ENCODE measurements at places on chromosomes 1 and 21.

DNA sequence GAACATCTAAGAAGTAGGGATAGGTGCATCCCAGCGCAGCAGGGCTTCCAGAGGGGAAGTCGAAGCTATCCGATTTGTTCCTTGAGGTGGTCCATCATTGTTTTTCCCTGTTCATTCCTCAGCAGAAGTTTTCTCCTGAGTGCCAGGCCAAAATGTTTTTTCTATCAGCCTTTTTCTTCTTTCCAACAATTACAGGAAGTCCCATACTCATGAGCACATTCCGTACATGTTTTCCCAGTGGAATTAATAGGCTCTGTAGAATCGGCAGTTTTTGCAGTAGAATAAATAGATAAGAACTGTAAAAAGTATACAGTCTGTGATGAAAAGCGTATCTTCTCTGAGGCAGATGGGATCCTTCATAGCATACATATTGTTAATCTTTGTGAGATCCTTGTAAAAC, 24.8 kb downstream of the CD101 start:
- DNase-seq, result no peak

DNA sequence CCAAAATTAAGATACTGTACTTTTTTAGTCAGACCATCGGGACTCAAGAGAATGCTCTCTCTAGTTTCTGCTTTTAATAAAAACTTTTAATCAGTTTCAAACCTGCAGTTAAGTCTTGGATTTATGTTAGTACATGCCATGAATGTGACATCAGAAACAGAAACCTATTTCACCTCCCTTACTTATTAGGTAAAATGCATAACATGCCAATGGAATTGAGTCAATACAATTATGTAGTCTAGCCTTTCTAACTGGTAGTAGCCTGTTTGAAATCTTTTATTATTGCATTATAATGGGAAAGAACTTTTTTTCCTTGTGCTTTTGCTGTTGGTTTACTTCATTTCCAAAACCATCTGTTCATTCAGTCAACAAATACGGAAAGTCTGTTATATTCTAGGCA, 4.8 kb downstream of the PHACTR4 start:
- DNase-seq, result no peak

DNA sequence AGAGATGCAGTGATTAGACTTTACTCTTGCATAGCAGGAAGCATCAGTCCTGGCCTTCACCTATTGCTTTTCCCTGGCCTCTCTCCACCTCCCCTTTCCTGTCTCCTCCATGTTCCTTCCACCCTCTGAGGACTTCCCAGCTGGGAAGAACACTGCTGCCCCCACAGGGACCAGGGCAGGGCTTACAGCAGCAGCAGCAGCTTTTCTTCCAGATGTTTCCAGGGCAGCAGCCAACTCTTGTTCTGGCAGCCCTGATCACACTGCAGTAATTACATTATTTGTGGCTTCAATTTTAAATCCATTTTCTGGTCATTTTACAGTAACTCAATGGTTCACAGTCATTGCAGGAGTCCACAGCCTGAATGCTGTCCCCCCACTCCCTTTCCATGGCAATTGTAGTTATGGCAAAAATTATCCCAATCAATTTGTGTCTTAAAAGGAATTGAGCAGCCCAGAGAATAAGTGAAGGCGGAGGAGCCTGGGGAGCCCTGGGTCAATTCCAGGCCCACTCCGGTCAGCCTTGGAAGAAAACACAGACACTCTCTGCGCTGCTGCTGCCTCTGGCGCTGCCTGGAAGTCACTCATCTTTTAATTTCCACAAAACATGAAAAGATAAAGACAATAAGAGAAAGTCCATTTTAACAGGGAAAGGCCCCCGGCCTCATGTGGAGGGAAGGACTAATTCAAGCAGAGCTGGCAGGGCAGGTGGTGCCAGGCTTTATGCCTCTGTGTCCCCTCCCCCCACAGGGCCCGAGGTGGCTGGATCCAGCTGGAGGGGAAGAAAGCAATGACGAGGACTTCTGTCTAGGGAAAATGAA, 148.6 kb downstream of the GRIK3 start:
- no peak for DNase-seq

GRCh38 chr1:209618756-209619420, 33.3 kb downstream of the LAMB3 start:
- no peak for DNase-seq

DNA sequence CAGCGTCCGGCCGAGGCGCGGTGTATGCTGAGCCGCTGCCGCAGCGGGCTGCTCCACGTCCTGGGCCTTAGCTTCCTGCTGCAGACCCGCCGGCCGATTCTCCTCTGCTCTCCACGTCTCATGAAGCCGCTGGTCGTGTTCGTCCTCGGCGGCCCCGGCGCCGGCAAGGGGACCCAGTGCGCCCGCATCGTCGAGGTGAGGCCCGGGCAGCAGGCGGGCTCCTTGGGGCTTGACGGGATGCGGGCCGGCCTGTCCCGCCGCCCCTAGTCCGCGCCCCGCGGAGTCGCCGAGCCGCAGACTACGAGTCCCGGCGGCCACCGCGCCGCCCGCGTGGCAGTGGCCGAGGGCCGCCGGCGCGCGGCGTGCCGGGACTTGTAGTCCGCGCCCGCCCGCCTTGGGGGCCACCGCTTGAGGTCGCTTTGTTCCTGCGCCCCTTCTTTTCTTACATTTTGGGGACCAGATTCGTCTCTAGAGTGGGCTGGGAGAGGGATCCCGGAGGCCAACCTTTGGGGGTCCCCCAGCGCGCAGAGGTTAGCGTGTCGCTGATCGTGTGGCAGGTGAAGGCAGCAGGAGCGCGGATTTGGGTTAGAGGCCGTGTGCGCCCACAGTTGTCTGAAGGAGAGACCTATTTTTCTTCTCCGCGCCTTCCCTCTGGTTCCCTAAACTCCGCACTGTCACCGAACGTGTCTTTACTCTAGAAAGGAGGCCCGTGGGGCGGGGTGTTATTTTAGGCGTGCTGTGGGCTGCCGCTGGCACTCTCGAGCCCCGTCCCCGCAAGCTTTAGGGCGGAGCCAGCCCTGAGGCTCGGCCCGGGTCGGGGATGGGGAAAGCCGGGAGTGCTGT, 553 bp downstream of the CMPK1 start:
- peak; percentile 79 for DNase-seq

DNA sequence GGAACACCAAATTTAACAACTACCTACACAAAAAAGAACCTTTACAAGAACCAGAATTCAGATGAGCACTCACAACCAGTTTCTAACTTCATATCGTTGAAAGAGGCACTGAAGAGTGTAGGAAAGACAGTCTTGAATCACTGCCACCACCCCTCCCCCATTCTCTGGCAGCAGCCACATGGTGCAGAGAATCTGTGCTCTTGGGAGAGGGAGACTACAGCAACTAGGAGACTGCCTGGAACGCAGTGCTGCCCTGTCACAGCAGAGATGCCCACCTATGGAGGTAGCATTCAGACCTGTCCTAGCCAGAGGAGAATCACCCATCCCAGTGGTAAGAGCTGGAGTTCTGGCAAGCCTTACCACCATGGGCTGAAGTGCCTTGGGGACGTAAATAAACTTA, 7.3 kb downstream of the CCN1 start:
- no peak for DNase-seq

DNA sequence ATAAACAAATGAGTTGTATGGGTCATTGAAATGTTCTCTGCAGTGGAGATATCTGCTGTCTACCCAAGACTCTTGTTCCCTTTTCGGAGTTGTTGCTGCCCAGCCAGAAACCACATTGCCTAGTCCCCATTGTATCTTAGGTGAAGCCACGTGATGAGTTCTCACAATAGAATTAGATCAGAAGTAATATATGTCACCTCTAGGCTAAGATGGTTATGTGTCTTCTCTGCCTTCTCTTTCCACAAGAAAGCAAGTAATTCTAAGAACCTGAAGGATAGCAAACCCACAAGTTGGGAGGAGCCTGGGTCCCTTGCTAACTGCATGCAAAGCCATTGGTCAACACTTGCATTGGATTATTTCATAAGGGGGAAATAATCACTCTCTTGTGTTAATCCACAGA, 76.6 kb downstream of the ADCY10 start:
- DNase-seq, result no peak

- peak; percentile 31 for DNase-seq
These were observed 3.3 kb upstream of the IRF2BP2 start for GRCh38 chr1:234613128-234613875.

- DNase-seq, result no peak
These were observed 46.0 kb downstream of the ALG6 start for GRCh38 chr1:63413394-63413793.

DNA sequence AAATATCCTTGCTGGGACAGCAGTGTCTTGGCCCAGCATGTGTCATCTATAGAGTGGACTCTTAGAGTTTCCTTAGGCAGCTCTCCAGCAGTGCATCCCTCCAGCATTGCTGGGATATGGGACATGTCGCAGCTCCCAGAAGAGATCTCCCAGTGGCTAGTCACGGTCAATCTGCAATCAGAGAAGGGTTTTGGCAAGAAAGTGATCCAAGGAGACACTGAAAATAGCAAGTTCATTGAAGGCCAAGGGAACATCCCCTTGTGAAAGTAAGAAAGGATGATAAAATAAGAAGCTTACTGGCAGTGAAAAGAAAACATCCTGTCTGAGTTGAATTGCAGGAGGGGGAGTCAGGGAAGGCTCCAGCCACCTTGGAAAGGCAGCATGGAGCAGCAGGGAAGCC, 19.3 kb upstream of the NPL start:
- no peak for DNase-seq

- DNase-seq, result no peak
These were observed 27.7 kb downstream of the TRAPPC10 start for GRCh38 chr21:44039828-44040227.

DNA sequence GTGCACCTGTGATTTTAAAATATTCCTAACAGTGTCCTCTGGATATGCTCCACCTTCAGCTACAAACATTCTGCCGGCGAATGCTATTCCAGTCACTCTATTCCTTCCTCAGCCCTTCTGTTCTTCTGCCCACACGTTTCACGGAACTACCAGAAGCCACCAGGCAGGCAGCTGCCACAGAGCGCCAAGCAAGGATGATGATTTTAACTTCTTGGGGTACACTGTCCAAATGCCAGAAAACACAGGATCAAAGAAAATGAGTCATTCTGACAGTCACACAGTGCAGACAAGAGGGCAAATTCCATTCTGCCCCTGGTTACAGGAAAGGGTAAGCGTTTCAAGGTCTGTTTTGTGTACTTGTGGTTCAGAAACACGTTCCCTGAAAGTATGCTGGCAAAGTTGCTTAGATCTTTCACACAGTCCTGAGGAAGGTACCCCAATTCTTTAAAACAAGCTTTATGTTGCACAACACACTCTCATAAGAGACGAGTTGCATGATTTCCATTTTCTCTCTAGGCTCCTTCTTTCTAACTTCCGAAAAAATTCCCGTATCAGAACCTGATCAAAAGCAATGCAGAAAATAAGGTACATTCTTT, 508.3 kb upstream of the PKN2 start:
- DNase-seq, result no peak

- no peak for DNase-seq
These were observed 68.8 kb downstream of the GRIK3 start for GRCh38 chr1:36965275-36966159.

DNA sequence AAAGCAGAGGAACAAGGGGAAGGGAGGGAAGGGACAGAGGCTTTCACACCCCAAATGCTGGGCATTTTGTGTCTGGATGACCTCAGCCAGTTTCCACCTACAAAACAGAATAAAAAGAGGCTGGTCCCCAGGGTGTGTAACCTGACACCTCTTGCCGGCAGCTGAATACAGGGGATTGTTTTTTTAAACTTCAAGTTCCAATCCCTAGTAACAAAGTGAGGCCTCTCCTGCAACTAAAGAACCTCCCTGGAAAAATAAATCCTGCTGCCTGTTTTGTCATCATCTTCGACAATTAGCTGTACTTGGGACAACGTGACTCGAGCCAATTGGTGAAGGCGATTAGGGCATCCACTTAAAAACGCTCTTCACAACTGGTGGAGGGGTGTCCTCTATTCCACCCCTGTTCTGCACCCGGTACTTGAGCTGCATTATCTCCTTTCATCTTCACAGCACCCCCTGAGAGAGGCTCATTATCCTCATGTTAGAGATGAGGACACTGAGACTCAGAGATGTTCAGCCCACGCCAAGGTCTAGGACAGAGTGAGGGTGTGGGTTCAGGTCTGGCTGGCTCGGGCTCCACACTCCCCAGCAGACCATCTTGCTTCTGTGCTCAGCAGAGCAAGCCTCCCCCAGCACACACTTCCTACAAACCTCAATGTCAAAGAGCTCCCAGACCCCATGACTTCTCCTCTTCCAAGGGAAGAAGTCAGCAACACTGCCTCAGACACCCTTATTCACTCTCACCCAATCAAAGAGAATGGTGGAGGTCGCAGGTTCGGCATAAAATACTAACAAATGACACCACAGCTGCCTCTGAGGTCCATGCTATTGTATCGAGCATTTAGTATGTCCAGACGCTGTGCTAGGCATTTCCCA, 15.2 kb downstream of the ITPKB start:
- DNase-seq, result no peak

DNA sequence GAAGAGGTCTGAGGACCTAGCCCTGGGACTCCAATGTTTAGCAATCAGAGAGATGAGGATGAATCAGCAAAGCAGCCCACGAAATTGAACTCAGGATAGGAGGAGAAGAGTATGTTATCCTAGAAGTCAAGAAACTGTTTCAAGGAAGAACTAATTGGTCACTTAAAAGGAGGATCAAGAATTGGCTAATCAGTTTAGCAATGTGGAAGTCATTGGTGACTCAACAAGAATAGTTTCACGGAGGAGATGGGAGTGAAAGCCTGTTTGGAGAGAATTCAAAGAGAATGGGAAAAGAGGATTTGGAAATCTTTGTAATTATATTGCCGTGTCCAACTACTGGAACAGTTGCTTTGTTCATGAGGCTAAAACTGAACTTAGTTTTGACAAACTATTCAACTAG, 7.4 kb downstream of the HMCN1 start:
- no peak for DNase-seq

- no peak for DNase-seq
These were observed 10.1 kb upstream of the SLAMF9 start for GRCh38 chr1:159964144-159964543.

DNA sequence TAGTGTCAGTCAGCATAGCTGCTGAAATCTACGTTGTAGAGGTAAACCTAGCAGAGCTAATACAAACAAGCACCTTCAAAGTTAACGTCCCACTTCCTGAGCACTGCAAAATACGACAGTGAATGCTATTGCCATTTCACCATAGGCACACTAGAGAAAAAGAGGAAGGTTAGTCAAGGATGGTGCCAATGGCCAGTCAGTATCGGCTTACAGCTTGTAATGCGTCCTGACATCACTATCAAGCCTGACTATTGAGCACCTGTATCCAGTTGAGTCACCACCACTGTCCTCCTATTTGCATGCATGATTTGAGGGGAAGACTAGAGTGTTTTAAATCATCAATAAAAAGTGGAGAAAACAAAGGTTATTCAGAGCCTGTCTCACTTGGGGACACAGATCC, 34.4 kb downstream of the NUCKS1 start:
- DNase-seq, result no peak

GRCh38 chr1:195979646-195980045, 628.6 kb downstream of the KCNT2 start:
- no peak for DNase-seq

GRCh38 chr21:44006656-44007055, 5.5 kb upstream of the TRAPPC10 start:
- DNase-seq, result no peak

DNA sequence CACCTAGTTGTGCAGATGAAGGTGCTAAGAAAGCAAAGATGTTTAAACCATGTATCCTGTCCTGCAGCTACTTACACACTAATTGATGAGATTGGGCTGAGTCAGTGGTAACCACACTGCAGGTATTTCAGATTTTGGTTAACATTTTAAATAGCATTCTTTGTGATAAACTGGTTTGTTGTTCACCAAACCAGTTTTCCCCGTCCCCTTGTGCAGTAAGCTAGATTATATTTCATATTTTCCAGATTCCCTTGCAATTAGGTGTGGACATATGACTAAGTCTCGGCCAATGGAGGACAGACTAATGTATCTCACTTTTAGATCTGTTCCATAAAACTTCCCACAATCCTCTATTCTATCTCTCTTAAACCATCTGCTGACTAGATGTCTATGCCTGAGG, 320.4 kb downstream of the RWDD3 start:
- DNase-seq, result no peak
